ENCODE measurements at places on chromosomes 1 and 21.

DNA sequence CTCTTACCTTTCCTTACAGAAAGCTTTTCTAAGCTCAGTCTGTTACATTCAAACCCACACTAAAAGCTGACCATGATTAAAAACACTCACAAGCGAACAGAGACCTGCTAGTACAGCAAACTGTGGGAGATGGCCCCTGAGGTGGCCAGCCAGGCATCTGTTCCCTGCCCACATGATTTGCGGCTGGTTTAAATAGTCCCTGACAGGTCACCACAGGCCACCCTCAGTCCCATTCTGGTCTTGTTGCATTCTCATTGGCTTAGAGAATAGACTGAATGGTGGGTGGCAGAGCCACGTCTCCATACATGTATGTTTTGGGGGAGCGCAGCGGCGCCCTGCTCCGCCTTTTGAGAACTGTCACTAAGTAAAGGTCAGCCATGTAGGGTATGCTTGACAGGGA lies 2.3 kb upstream of the ACTA1 start:
- DNase-seq = no peak

- DNase-seq = no peak
Measured at GRCh38 chr1:214472364-214472763, 79.0 kb downstream of the PTPN14 start.

GRCh38 chr1:202037706-202038296 lies 27.4 kb downstream of the ELF3 start:
- DNase-seq = no peak

DNA sequence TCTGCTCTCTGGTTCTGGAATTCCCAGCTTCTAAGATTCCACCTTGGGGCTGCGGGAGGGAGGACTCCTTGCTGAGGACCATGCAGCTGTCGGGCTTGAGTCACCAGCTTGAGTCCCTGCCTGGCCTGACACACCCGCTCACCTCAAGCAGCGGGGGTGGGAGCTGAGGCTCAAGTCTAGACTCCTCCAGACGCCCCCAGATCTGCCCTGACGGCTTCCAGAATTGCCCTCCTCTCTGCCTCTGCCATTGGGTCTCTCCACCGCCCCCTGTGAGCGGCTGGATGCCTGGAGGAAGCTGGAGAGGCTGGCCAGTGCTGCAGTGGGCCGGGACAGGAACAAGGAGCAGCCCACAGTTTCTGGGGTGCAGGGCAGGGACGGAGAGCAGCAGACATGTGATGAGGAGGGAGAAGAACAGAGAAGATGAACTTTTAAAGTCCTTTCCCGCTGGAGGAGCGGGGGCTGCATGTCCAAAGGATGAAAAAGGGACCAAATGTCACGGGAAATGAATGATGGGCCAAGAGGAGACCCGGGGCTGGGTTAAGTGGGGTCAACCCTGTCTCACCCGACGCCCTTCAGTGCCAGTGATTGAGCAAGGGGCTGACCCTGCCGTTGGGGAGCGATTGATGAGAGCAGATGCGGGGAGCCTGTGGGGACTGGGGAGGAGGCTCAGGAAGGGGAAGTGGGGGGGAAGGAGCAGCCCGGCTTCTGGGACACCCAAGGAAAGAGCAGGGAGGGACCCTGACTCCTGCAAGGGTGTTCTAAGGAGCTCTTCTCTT lies 13.5 kb downstream of the CRABP2 start:
- no peak for DNase-seq

- DNase-seq = no peak
Measured at GRCh38 chr1:157189986-157190982, 52.1 kb upstream of the ETV3 start.

DNA sequence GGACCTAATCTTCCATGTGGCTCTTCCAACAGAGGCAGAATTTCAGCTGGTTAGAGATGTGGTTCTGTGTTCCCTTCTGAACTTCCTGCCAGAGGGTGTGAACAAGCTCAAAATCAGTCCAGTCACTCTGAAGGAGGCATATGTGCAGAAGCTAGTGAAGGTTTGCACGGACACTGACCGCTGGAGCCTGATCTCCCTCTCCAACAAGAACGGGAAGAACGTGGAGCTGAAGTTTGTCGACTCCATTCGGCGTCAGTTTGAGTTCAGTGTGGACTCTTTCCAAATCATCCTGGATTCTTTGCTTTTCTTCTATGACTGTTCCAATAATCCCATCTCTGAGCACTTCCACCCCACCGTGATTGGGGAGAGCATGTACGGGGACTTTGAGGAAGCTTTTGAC lies 17.3 kb downstream of the TENT5C start:
- DNase-seq = no peak

DNA sequence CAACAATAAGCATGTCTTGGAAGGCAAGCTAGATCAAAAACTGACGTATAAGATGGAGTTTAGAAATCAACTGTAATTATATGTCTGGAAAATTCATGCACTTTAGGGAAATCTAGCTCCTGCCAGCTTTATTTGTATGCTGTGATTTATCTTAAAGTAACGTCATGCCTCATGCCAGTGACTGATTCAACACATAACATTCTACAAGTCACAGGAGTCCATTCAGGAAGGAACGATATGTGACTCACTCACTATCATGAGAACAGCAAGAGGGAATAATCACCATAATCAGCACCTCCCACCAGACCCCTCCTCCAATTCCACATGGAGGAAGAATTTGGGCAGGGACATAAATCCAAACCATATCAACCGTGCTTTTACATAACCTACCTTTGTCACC lies 682.4 kb upstream of the ADAMTS5 start:
- no peak for DNase-seq

DNA sequence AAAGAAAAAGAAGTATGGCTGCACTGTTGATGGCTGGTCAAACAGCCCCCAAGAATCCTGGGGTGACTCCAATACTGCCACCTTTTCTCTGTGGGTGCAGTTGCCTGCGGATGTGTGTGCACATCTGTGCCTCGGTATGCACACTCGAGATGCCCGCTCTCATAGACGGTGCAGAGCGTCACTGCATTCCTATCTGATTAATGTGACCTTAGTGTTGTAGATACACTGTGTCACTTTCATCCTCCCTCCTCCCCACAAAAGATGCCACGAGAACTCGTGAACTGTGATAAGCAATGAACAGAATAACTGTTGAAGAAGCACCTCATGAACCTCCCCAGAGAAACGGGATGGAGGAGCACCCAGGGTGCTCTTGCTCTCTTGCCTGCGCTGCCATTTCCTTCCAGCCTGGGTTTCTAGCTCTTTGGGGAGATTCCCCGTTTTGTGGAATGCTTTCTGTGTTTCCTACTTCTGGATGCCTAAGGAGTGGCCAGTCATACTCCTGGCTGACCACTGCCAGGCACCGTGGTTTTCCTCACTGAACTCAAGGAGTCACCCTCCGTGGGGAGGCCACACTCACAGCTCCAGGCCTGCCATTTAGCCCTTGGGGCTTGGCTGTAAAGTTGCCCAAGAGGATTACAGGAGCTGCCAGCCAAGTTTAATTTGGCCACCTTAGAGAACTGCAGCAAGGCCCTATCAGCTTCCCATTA lies 32.0 kb downstream of the NTPCR start:
- DNase-seq = no peak

DNA sequence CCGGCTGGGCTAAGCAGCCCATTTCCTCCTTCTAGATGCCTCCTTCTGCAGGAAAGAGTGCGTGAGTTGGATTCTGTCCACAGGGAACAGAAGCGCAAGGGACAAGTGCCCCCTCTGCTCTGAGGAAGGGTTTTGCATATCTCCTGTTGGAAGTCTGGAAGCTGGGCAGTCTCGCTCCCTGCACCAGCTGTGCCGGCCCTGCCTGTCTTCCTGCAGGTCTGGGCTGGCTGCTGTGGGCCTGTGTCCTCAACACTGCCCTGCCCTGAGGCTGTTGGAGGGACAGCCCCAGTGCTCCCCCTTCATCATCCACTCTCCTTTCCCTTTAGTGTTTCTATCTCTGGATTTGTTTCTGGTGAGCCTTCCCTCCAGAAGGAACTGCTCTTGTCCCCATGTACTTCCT lies 21.8 kb downstream of the ADARB1 start:
- DNase-seq = no peak

GRCh38 chr1:50959303-50959912 lies 659 bp downstream of the FAF1 start:
- peak; percentile 43 for DNase-seq

- DNase-seq = no peak
Measured at GRCh38 chr21:28949318-28949717, 43.4 kb downstream of the LTN1 start.

GRCh38 chr1:41995441-41996130 lies 76.9 kb upstream of the HIVEP3 start:
- DNase-seq = no peak

DNA sequence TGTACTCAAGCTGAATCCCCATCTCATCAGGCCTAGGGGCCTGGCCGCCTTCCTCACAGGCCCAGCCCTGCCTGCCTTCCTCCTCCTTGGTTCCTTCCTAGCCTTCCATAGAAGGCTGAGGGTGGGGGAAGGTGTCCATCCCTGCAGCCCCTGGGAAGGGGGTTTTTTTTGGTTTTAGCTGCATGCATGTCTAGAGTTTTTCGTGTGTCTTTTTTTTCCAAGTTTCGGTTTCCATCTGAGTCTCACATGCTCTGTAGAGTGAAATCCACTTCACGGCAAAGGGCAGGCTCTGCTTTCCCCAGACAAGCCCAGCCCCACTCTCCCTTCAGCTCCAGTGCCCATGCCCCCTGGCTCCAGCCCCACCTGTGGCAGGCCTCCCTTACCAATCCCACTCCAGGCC lies 32.1 kb downstream of the GRHL3 start:
- DNase-seq = no peak

GRCh38 chr21:29893687-29894086 lies 46.1 kb downstream of the GRIK1 start:
- DNase-seq = no peak

GRCh38 chr1:29325675-29326074 lies 89.4 kb downstream of the PTPRU start:
- DNase-seq = no peak

- no peak for DNase-seq
Measured at GRCh38 chr1:218600968-218601367, 255.8 kb downstream of the TGFB2 start.

GRCh38 chr21:24023936-24024335 lies 1583.3 kb downstream of the MRPL39 start:
- DNase-seq = peak; percentile 75

GRCh38 chr1:7526867-7527732 lies 244.0 kb upstream of the VAMP3 start:
- DNase-seq = no peak

- no peak for DNase-seq
Measured at GRCh38 chr1:200969726-200970561, 53.6 kb downstream of the KIF21B start.

GRCh38 chr1:246597340-246597739 lies 31.1 kb downstream of the CNST start:
- DNase-seq = peak; percentile 14

DNA sequence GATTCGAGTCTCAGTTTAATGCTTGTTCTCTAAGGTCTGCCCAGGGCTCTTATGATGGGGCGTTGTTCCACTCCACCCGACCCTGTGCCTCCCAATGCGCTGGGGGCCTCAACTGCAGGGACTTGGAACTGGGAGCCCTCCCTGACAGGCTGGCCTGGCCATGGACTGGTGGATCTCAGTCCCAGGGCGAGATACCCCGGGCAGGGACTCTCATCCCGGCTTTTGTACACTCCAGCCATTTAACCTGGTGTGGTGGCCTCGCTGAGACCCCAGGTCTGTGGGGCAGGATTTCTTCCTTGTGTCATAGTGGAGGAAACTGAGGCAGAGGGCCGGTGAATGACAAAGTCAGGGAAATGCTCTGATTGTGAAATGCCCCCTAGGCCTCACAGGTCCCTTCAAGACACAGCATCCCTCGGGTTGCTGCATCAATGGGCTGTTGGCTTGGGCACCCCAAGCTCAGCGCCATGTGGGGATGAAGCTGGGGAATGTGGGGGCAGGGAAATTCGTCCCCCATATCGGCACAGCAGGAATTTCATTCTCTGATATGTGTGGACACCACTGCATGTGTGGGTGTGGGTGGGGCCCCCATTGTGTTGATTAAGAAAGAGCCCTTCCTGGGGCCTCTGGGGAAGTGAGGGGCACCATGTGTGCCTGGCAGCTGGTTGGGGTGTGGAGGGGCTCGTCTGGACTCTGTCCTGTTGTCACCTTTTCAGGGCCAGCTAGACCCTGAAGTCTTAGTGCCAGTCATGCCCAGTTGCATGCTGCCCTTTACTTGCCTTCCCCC lies 19.9 kb upstream of the ZNF678 start:
- DNase-seq = no peak

- no peak for DNase-seq
Measured at GRCh38 chr1:50077273-50077672, 31.4 kb upstream of the ELAVL4 start.

DNA sequence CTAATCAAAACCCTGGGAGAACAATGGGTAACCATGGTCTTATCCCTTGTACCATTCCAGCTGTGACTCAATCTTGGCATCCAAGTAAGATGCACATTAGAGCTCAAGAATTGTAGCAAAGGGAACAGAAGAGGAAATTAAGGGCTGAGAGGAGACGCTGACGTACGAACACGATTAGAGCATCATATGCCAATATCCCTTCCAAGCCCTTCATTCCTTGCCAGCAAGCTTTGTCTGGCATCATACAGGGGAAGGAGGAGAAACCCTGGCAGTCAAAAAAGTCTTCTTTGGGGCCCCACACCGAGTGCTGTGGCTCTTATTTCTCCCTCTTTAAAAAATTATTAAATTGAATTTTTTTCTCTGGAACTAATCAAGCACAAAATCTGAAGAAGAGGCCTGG lies 120.9 kb downstream of the ASTN1 start:
- no peak for DNase-seq
